B cell (primary cell): ENCODE measurements at places on chromosomes 7 and 10.

DNA sequence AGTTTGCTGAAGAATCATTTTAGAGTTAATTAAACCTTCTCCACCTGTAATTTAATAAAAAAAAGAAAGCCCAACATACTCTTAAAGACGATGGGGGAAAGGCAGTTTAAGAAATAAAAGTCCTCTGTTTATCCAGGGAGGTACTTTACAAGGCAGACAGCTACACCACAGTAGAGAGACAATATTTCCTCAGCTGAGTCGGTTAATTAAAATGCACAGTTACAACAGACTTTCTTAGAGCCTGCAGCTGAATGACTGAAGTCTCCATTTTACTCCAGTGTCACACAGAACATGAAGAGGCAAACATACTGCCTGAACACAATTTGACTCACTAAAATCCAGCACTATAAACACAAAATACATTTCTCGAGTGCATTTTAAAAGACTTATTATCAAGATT is 15.1 kb downstream of the LRRTM3 start:
- H3K27me3 ChIP-seq: no peaks in the 10 kb centered on the region
- DNase-seq: no peak
- H3K4me1 ChIP-seq: no peaks in the 10 kb centered on the region
- H3K27ac ChIP-seq: no peak overlapping the region
- H3K4me3 ChIP-seq: no peak overlapping the region

GRCh38 chr7:46781901-46782439 is 799.9 kb downstream of the TNS3 start:
- no peak for DNase-seq
- H3K27me3 ChIP-seq: no peaks in the 10 kb centered on the region
- no peak overlapping the region for H3K27ac ChIP-seq
- no peaks in the 10 kb centered on the region for H3K4me1 ChIP-seq
- no peak overlapping the region for H3K4me3 ChIP-seq

- no peaks in the 10 kb centered on the region for H3K36me3 ChIP-seq
- no peaks in the 10 kb centered on the region for H3K4me1 ChIP-seq
- no peak for DNase-seq
- peaks cover 2% of the 10 kb centered on the region for H3K27me3 ChIP-seq
- no peak overlapping the region for H3K27ac ChIP-seq
These were observed 7.6 kb upstream of the ADCYAP1R1 start for GRCh38 chr7:31044529-31044928.

DNA sequence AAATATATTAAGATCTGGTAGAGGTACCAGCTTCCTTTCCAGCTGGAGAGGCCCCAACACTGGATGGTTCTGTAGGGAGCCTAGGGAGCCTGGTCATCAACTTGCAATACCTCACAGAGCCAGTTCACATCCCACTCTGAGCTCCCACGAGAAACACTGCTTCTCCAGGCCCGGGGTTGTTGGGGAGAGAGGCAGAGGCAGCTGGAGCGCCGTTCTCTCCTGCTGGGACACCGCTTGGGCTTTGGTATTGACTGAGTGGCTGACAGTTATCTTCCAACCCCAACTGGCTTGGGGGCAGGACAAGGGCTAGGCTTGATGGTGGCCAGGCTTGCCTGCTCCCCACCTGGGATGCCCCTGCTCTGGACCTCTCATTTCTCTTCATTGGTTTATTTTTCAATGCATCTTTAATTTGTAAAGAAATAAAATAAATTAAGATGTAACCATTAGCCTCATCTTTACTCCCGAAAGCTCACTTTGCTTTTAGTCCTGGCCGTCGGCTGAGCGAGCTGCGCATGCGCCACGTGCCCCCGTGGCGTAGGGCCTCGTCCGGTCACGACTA is 10.0 kb upstream of the CHCHD1 start:
- DNase-seq: no peak
- H3K27me3 ChIP-seq: no peaks in the 10 kb centered on the region
- peaks cover 2% of the 10 kb centered on the region for H3K36me3 ChIP-seq
- H3K27ac ChIP-seq: peak overlapping the region; percentile 85

- H3K4me1 ChIP-seq: no peaks in the 10 kb centered on the region
- H3K4me3 ChIP-seq: no peak overlapping the region
- no peak overlapping the region for H3K27ac ChIP-seq
- no peaks in the 10 kb centered on the region for H3K36me3 ChIP-seq
- no peak for DNase-seq
These were observed 32.1 kb downstream of the VSTM4 start for GRCh38 chr10:49083261-49083660.

GRCh38 chr7:4131063-4131462 is 551.0 kb upstream of the FOXK1 start:
- H3K27me3 ChIP-seq: no peaks in the 10 kb centered on the region
- H3K27ac ChIP-seq: no peak overlapping the region
- H3K4me3 ChIP-seq: no peak overlapping the region
- no peak for DNase-seq

- no peak overlapping the region for H3K4me3 ChIP-seq
- no peak overlapping the region for H3K27ac ChIP-seq
- no peak for DNase-seq
These were observed 7.3 kb upstream of the GLRX3 start for GRCh38 chr10:130128922-130129321.

- H3K27ac ChIP-seq: no peak overlapping the region
- H3K4me1 ChIP-seq: no peaks in the 10 kb centered on the region
- no peak for DNase-seq
- H3K36me3 ChIP-seq: no peaks in the 10 kb centered on the region
- H3K4me3 ChIP-seq: no peak overlapping the region
These were observed 6.9 kb upstream of the PRKAG2 start for GRCh38 chr7:151883857-151884256.

DNA sequence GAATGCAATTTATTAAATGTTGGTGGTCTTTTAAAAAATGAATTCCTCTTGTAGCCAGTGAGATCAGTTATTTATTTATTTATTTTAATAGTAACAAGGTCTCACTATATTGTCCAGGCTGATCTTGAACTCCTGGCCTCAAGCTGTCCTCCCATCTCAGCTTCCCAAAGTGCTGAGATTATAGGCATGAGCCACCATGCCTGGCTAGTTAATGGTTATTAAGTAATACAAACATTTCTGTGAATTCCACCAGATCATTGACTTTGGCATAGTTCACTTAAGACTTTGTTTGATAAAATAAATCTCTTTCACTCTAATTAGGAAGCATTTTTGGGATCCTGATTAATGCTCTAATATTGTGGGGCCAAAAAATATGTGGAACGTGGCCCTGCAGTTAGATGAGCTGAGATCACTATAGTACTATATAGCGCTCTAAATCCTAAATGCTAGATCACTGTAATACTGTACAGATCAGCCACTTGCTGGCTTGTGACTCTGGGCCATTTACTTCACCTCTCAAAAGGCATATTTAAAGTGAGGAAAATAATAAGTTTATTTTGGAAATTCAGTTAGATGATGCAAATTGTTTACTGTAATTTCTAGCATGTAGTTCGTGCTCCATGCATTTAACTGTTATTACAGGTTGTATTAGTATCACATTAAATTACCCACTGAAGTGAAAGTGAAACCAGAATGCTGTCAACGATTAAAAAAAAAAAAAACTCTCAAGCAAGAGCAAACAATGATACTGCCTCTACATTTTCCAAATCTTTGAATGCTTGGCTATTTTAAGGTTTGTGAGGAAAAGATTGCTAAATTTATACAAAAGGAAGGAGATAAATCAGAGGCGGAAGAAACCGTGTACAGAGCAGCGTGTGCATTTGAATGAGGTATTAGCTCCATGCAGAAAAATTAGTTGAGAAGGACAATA is 15.9 kb upstream of the FAS start:
- DNase-seq: peak; percentile 52
- no peaks in the 10 kb centered on the region for H3K27me3 ChIP-seq
- H3K27ac ChIP-seq: no peak overlapping the region
- no peaks in the 10 kb centered on the region for H3K36me3 ChIP-seq
- peaks cover 9% of the 10 kb centered on the region for H3K4me1 ChIP-seq

DNA sequence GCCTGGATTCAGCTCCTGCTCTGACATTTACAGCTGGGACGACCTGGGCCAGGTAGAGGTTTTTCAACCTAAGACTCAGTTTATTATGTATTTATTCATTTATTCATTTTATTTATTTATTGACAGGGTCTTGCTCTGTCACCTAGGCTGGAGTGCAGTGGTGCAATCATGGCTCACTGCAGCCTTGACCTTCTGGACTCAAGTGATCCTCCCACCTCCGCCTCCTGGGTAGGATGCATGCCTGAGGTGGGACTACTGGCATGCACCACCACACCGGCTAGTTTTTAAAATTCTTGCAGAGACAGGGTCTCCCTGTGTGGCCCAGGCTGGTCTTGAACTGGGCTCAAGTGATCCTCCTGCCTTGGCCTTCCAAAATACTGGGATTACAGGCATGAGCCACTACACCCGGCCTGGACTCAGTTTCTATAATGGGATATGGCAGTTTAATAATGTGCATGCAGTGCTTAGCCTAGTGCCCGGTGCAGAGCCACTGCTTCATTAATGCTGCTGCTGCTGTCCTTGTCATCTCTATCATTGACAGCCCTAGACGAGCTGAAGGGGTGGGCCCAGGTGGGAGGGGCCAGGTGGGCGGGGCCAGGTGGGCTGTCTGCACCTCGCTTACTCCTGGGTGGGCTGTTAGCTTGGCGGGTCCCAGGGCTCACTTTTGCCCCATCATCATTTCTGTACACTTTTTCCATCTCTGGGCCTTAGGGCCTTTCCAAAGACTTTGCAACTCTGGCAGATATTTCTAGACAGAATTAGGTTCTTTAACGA is 92.6 kb downstream of the LHPP start:
- H3K27ac ChIP-seq: no peak overlapping the region
- DNase-seq: no peak
- no peaks in the 10 kb centered on the region for H3K27me3 ChIP-seq
- H3K4me3 ChIP-seq: no peak overlapping the region

DNA sequence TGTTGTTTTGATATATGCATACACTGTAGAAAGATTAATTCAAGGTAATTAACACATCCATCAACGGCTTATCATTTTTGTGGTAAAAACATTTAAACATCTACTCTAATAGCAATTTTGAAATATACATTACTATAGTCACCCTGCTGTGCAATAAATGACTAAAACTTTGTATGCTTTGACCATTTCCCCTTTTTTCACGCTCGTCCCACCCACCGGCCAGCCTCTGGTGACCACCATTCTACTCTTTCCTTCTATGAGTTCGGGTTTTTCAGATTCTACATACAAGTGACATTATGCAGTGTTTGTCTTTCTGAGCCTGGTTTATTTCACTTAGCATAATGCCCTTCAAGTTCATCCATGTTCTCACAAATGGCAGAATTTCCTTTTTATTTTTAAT is 21.3 kb downstream of the CYCS start:
- H3K36me3 ChIP-seq: no peaks in the 10 kb centered on the region
- no peaks in the 10 kb centered on the region for H3K27me3 ChIP-seq
- H3K27ac ChIP-seq: no peak overlapping the region
- no peak overlapping the region for H3K4me3 ChIP-seq

- no peak overlapping the region for H3K27ac ChIP-seq
- no peaks in the 10 kb centered on the region for H3K4me1 ChIP-seq
- no peaks in the 10 kb centered on the region for H3K27me3 ChIP-seq
These were observed 175.3 kb downstream of the LCOR start for GRCh38 chr10:97007417-97007816.

DNA sequence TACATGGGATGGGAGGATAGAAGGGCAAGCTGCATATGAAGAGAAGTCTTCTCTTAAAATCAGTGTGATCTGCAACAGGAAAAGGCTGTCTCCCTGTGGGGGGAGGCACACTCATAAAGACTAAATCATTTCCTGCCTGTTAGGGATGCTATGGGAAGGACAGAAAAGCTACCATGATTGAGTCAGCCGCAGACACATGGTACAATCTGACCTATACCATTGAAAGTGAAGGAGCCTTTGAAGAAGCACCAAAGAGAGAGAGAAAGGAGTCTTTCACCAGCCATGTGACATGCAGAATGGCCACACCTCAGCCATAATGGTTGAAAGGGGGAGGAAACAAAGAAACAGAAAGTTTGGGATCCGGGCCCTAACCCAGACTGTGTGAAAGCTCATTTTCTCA is 29.1 kb downstream of the NUDCD3 start:
- H3K36me3 ChIP-seq: peaks cover 20% of the 10 kb centered on the region
- H3K4me1 ChIP-seq: peaks cover 24% of the 10 kb centered on the region
- no peaks in the 10 kb centered on the region for H3K27me3 ChIP-seq
- no peak overlapping the region for H3K4me3 ChIP-seq

DNA sequence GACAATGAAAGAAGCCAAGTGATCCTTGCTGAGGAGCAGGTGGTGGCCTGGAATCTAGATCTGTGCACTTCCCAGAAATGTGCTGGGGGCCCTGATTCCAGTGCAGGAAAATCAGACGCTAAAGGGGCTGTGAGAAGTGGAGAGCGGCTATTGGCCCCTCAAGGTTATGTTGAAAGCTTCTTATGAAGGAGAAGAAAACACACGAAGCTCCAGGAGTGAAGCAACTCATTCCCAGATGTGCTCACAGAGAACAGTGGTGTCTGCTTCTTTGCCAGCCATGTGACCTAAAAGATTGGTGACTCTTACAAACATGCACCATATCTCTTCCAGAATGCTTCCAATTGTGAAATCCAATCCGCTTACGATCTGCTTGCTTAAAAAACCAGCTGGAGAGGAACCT is 679.3 kb upstream of the IGFBP3 start:
- no peak for DNase-seq
- H3K4me3 ChIP-seq: no peak overlapping the region
- H3K36me3 ChIP-seq: no peaks in the 10 kb centered on the region
- H3K27ac ChIP-seq: no peak overlapping the region
- H3K27me3 ChIP-seq: no peaks in the 10 kb centered on the region
